ENCODE measurements at places on chromosomes 2 and 18.

DNA sequence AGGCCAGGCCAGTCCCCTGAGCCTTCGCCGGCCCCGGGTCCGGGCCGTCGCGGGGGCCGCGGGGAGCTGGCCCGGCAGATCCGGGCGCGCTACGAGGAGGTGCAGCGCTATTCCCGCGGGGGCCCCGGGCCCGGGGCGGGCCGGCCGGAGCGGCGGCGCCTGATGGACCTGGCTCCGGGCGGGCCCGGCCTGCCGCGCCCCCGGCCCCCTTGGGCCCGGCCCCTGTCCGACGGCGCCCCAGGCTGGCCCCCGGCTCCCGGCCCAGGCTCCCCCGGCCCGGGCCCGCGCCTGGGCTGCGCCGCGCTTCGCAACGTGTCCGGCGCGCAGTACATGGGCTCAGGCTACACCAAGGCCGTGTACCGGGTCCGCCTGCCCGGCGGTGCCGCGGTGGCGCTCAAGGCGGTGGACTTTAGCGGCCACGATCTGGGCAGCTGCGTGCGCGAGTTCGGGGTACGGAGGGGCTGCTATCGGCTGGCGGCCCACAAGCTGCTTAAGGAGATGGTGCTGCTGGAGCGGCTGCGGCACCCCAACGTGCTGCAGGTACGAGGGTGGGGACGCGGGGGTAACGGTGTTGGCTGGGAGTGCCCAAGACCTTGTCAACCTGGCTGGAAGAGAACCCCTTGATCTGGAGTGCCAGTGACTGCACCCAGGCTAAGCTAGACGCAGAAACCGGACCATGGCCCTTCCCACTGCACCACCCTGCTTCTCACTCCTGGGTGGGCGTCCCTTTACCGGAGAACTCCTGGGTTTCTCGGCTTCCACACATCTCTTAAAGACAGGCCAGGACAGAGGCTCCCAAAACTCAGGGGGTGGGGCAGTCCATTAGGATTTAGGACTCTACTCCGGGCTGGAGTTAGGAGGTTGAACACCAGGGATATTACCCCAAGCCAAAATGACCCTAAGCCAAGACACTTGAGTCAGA lies 739 bp downstream of the PKDCC start:
- no peak for DNase-seq

DNA sequence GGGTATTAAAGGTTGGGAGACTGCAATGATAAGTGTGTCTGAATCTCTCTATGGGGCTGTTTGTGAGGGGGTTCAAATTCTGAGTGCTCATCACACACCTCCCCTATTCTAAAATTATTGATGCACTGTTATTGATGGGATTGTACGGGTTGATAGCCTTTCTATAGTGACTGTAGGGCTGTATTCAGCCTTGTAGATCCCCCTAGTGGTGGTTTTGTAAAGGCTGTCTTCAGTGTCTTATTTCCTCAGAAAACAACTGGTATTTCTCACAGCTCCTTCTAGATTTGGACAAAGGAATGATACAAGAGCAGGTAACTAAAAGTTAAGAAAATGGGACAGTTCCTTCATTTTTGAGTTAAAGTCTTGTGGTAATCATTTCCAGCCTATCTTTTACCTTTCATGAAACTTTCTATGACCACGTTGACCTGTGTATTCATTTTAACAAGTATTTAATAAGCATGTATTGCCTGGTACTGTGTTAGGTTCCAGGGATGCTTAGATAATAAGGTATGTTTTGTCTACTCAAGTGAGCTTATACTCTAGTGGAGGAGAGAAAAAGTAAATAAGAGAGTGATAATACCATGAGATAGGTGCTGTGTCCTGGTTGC lies 21.2 kb downstream of the SMAD4 start:
- DNase-seq: no peak

DNA sequence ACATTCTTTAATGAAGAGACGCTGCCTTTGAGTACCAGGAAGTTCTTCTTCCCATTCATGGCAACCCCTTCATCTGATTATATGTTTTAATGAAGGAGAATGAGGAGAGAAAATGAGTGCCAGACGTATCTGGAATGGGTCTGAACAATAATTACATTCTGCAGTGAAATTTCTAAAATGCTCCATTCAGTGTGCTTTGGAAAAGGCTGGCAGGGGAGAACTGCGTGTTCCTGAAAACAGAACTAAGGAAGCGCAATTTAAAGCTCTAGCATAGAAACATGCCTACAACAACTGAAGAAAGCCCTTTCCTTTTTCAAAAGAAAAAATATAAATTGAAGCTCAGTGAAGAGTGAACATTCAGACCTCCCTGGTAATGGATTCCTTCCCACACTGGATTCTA lies 58.8 kb downstream of the BOD1L2 start:
- DNase-seq: no peak

GRCh38 chr18:27114842-27115241 lies 70.3 kb downstream of the CHST9 start:
- no peak for DNase-seq

DNA sequence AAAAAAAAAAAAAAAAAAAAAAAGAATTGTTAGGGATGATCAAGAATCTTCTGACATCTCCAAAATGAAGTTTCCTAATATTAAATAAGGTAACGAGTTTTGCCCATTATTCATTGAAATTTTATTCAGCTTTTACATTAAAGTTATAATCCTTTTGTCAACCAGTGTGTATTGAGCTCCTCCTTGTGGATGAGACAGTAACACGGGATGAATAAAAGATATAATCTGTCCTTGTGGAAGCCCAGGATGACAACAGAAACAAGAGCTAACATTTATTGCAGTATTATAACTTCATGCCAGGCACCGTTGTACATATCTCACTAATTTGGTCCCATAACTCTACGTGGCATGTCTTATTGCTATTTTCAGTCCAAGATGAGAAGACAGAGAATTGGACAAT lies 33.4 kb upstream of the SERPINB7 start:
- DNase-seq: no peak

GRCh38 chr2:34601561-34601960 lies 1002.5 kb upstream of the FAM98A start:
- no peak for DNase-seq

DNA sequence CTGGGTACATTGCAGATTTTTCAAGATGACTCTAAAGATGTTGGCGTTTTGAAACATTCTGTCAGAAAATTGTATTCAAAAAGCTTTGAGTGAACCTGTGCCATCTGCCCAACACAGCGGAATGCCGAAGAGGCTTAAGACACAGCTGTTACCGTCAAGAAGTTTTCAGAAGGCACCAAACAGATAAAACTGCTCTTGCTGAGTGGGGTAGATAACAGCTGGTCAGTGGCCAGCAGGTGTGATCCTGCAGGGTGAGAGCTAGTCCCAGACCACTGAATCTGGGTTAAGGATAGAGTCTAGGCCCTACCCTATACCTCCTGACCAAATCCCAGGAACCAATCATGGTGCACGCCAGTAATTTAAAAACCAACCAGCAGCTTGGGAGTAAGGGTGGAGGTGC lies 60.5 kb upstream of the B3GNT7 start:
- no peak for DNase-seq
